ENCODE measurements at places on chromosomes 2 and 18.

- DNase-seq, result no peak
These were observed 132.2 kb downstream of the DNER start for GRCh38 chr2:229582151-229582550.

- DNase-seq, result no peak
These were observed 26.4 kb upstream of the NRP2 start for GRCh38 chr2:205655779-205656456.

DNA sequence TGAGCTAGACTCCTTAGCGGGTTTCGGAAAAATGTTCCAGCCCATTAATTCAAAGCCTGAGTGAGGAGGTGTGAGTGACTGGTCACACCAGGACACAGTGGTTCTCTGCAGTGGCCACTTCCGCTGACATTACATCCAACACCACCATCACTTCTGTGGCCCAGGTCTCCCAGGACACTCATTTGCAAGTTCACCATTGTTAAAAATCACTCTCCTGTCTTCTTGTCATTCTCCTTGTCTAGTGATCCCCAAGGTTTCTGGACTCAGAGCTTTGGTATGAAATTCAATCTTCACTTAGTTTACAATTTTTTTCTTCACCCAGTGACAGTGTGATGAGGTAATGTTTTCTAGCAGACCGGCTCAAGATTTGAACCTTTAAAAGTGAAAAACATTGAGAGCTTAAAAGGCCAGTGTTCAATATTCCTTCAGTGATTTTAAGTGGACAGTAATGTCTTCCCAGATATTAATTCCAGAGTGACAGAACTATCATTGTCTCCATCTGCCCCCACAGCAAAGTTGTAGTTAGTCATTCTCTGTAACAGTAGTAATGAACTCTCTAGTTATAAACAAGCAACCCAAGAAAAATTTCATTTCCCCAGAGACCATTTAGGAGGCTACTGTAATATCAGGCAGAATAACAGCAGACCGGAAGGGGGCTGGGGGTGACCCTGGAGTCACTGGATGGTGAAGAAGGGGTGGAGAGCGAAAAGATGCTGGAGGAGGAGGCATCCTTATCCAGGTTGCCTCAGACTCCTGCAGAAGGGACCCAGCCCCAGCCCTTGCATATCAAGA lies 164.9 kb downstream of the GFPT1 start:
- no peak for DNase-seq

DNA sequence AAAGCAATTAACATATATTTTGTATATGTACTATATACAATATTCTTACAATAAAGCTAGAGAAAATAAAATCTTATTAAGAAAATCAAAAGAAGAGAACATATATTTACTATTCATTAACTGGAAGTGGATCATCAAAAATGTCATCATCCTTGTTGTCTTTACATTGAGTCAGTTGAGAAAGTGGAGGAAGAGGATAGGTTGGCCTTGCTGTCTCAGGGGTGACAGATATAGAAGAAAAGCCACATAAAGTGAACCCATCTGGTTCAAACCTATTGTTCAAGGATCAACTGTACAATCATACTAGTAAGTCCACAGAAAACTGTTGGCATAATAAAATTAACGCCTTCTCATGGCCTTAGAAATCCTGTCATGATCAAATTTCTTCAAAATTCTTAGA lies 26.6 kb downstream of the SESTD1 start:
- DNase-seq, result no peak

DNA sequence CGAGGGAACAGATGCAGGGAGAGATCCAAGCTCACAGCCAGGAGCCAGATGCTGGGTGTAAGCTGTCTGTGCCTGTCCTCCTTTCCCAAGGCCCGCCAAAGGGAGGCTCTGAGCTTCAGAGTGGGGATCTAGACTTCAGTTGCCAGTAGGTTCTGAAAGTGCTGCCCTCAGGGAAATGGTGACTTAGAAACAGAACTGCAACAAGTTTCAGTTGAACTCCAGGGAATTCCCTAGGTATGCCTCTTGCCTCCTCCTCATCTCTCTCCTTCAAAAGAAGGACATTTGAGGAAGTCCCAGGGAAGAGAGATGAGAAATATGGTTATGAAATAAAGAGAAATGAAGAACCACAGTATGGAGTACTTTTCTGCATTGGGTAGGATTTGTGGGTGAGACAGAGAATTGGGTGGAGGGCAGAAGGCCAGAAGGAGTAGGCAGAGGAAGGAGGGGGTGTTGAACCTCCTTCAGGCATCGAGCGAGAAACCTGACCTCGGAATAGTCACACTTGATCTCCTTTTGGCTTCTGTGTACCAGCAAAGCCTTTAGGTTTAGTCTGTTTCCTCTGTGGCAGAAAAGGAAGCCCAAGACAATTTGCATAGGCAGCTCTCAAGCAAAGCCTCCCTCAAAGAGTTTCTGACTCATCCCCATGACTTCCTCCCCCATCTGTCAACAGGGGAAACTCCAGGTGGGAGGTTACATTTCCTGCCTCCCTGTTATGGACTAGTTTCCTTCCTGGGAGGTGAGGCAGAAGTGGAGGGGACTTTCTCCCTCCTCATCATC lies 45.7 kb downstream of the QPCT start:
- DNase-seq, result no peak

DNA sequence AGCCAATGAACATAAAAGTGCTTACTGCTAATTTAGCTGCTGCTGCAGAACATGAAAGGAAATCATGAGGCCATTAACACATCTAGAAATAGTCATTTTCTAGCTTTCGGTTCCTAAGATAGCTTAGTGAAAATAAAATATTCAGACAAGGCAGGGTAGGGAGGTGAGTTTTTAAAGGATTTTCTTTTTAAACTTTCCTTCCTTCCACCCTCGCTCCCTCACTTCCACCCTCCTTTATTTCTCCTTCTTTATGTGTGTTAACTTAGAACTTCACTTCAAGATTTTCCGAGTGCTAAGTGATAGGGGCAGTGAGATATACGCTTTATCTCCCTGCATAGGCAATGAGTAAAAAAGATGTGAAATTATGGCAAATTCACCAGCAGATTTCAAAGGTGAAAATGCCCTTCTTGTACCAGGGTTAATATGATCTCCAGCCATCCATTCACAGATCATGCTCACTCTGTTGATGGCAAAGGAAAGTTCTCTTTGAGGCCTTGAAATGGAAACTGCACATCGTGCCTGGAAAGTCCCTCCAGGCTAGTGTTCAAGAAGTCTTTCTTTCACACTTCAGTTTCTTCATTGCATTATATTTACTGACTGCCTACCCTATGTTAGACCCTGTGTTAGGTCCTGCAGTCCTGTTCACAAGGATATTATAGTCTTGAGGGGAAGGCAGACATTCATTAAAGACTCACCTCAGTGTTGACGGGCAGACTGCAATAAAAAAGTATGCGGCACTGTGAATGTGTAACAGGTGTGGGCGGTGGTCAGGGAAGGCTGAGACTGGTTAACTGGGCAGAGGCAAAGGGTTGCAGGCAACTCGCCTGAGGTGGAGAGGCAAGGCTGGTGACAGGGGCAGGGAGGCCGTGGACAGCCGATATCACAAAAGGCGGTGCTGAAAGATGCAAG lies 200.8 kb downstream of the PLCL1 start:
- no peak for DNase-seq

DNA sequence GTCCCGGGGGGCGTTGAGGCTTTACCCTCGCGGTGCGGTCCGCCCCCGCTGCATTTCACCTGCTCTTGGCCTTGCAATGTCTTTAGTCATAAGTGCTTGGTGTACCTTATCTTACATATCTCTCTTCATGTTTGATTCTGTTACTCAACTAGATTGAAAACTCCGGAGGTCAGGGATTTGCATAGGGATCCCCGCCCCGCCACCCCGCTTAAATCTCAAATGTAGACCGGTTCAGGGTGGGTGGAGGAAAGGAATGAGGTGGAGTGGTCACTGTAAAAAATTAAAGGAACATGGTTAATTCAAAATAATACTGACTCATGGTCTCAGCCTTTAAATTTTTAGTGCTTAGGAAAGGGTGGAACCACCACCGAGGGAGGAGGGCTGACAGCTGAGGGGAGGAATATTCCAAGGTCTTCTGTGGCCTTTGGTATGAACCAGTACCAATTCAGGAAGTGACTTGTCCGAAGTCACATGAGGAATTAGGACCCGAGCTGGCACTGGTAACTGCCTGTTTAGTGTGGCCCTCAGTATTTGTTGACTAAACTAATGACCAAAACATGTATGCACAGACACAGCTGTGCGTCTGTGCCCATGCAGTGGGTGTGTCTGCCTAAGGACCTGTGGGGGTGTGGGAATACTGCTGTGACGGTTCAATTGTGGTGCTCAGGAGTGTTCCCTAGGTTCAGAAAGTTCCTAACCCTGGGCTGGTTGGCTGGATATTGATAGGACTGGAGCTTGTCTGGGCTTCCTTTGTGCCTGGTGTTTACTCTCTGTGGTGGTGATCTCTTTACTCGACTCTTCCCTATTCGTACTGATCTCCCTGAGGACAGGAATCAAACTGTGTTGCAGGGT lies 1.0 kb downstream of the PLEKHB2 start:
- DNase-seq, result peak; percentile 72

GRCh38 chr18:21735452-21736015 lies 5.1 kb upstream of the MIB1 start:
- no peak for DNase-seq

GRCh38 chr18:22556222-22557167 lies 138.8 kb upstream of the CTAGE1 start:
- no peak for DNase-seq

GRCh38 chr2:70944111-70944690 lies 8.5 kb downstream of the ATP6V1B1 start:
- no peak for DNase-seq

Measured in hematopoietic multipotent progenitor cell treated with erythropoietin and hydrocortisone succinate and interleukin-3 and kit ligand, for 6 days (in vitro differentiated cells).